ENCODE measurements at places on chromosomes 11 and 22.

DNA sequence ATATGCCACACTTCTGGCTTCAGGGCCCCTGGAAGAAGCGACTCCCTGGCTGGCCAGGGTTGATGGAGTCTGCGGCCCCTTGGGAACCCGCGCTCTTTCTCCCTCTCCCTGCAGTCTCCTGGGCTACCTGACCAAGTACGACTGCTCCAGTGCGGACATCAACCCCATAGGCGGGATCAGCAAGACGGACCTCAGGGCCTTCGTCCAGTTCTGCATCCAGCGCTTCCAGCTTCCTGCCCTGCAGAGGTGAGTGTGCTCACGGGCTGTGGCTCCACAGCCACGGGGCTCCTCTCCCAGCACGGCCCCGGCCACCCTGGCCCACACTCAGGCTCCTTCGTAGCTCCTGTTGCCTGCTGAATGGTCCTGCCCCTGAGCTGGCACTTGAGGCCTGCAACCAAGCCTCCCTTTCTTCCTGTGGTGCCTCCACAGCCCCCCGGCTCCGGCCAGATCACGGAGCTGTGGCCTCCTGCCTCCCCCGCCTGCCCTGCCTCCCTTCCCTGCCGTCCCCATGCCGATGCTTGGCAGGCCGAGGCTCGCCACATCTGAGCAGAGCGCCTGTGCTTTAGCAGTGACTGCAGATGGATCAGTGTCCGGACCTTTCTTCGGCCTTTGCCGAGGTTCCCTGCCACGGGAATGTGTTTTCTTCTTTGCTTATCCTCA is 36.2 kb upstream of the KRTAP5-7 start:
- DNase-seq, result no peak

DNA sequence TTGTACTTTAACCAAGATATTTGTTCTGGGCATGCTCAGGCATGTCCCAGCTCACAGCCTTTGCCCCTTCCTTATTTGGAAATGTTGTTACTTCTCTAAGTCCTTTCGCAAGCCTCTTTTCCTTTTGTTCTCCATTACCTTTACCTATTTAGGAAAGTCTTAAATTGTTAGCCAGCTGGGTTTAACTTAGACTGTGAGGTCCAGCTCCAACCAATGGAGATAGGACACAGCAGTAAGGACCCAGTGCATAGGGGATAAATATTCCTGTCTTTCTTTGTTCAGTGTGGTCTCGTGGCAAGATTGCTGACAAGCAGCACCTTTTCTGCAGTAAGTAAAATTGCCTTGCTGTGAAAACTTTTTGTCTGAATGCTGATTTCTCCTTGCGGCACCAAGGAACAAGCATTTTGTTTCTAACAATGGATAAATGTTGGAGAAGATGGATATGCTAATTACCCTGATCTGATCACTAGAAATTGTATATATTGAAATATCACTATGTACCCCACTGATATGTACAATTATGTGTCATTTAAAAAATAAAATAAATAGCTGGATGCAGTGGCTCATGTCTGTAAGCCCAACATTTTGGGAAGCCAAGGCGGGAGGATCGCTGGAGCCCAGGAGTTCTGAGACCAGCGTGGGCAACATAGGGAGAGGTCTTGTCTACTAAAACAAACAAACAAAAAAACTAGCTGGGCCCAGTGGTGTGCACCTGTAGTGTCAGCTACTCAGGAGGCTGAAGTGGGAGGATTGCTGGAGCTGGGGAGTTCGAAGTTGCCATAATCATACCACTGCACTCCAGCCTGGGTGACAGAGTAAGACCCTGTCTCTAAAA is 31.9 kb upstream of the FTH1 start:
- DNase-seq, result no peak

- DNase-seq, result no peak
Observed at GRCh38 chr22:44205516-44206329, 25.0 kb downstream of the PARVG start.

GRCh38 chr22:44738347-44738715 is 14.0 kb upstream of the ARHGAP8 start:
- DNase-seq, result no peak

- DNase-seq, result no peak
Observed at GRCh38 chr11:111601636-111601978, 642 bp upstream of the SIK2 start.

GRCh38 chr11:20388096-20389055 is 860 bp downstream of the PRMT3 start:
- no peak for DNase-seq

- no peak for DNase-seq
Observed at GRCh38 chr11:31509051-31509428, 382 bp downstream of the IMMP1L start.

- no peak for DNase-seq
Observed at GRCh38 chr11:107275632-107276031, 182.0 kb downstream of the CWF19L2 start.

GRCh38 chr22:19981171-19981960 is 35.3 kb downstream of the ARVCF start:
- no peak for DNase-seq

- no peak for DNase-seq
Observed at GRCh38 chr11:70352100-70352499, 46.2 kb upstream of the CTTN start.

GRCh38 chr11:27231530-27231929 is 131.5 kb downstream of the CCDC34 start:
- DNase-seq, result no peak

- DNase-seq, result no peak
Observed at GRCh38 chr11:36394926-36395325, 98.8 kb downstream of the PRR5L start.

- no peak for DNase-seq
Observed at GRCh38 chr22:46823654-46824053, 61.2 kb downstream of the TBC1D22A start.

DNA sequence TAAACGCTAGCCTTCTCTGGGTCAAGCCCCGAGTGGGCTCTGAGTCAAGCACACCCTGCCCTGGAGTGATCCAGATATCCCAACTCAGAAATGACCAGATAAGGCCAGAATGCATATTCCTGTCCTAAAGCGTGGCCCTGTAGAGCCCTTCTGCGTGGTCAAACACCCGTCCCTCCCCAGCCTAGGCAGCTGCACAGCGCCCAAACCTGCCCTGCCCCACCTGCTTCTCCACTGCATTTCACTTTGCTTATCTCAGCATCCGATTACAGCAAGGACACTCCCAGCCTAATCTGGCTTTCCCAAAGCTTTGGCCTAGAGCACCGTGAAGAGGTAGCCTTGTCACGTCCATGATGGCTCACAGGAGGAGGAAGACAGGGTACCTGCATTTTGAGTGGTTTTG is 11.9 kb upstream of the TMPRSS4 start:
- DNase-seq, result no peak

GRCh38 chr11:78504181-78504580 is 70.5 kb downstream of the NARS2 start:
- no peak for DNase-seq

DNA sequence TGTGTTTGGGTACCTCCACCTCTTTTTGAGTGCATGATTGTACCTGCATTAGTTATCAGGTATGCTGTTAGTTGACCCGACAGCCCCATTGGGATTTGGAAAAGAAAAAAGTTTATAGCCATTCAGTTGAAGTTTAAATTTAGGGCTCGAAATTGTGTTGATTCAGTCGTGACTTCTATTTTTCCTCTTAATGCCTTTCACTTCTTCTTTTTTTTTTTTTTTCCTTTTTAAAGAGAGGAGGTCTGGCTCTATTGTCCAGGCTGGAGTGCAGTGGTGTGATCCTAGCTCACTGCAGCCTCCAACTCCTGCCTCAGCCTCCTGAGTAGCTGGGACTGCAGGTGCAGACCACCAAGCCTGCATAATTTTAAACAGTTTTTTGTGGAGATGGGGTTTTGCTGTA is 2.3 kb downstream of the STT3A start:
- no peak for DNase-seq

DNA sequence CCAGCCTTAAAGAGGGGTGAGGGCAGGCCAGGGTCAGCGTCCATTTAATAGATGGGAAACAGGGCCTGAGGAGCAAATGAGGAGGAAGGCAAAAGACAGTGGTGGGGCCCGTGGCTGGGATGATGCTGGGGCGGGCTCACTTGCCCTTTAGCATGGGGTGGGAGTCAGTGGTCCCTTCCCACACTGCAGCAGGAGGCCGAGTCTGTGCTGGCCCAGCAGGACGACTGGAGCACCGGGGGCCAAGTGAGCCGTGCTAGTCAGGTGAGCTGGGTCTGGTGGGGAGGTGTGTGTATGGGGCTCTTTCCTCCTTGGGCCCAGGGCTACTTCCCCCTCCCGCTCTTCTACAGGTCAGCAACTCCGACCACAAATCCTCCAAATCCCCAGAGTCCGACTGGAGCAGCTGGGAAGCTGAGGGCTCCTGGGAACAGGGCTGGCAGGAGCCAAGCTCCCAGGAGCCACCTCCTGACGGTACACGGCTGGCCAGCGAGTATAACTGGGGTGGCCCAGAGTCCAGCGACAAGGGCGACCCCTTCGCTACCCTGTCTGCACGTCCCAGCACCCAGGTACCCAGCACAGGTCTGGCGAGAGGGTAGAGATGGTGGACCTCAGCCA is 12.8 kb downstream of the SCYL1 start:
- no peak for DNase-seq

DNA sequence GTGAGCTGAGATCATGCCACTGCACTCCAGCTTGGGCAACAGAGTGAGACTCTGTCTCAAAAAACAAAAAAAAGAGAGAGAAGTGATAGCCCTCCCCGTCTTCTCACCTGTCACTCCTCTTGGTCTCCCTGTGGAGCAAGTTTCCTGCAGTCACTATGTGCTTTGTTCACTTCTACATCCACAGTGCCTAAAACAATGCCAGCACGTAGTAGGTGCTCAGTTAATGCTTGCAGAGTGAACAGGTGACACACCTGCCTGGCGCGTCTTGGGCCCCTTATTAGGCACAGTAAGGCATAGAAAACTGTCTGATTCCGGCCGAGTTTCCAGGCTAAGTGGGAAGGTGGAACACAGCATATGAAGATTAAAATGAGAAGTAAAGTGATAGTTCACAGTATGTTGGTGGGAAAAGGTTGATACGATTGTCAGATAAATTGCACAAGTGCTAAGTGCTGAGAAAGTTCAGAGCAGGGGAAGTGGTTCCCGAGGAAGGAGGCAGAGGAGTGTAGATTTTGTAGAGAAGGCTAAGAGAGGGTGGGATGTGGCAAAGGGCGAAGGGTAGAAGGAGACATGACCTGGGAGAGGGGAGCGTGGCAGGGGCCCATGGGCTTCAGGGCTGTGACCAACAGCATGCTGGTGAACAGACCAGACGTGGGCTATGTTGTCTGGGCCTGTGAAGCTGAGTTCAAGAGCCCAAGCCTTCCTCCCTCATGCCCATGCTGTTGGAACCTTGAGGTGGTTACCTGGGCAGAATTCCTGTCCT is 41.9 kb downstream of the BCR start:
- DNase-seq, result no peak

- no peak for DNase-seq
Observed at GRCh38 chr22:30310881-30311771, 15.6 kb downstream of the TBC1D10A start.

GRCh38 chr11:134863294-134863693 is 451.3 kb upstream of the B3GAT1 start:
- no peak for DNase-seq

DNA sequence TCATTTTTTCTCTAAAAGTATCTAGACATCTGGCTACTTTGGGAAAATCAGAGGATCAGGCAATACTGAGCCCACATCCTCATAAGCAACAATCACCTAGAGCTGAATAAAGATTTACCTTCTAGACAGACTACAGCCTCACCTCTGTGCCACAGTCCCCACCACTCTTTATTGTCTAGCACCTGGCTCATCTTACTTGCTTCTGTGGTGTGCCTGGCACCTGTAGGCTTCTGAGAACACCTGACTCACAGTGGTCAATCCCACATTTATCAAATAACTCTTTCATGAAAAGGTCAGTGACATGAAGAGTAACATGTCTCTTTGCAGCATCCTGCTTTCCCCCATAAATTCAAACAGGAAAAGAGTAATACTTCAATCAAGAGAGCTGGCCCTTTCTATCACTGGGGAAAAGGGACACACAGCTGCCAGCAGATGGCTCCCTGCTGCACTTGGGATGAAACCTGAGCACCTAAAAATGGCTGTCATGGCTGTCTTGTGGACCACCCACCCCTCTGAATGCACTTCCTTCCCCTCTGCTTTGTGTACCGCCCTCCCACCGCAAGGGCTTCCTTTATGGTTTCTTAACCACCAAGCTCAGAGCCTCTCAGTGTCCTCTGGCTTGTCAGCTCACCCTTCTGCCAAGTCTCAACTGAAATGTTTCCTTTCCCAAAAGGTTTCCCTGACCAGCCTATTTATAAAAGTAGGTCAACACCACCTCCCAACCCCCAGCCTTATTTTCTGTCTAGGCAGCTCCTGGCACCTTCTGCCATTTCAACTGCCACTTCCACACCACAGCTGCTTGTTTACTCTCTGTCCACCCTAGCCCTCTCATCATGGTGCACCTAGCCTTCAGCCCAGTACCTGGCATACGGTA is 9.3 kb downstream of the TFIP11 start:
- DNase-seq, result no peak

GRCh38 chr11:13343067-13343466 is 65.5 kb downstream of the BMAL1 start:
- DNase-seq, result no peak

GRCh38 chr11:124113890-124114289 is 1.4 kb upstream of the VWA5A start:
- DNase-seq, result no peak

GRCh38 chr11:61730240-61730994 is 22.0 kb upstream of the MYRF start:
- no peak for DNase-seq

DNA sequence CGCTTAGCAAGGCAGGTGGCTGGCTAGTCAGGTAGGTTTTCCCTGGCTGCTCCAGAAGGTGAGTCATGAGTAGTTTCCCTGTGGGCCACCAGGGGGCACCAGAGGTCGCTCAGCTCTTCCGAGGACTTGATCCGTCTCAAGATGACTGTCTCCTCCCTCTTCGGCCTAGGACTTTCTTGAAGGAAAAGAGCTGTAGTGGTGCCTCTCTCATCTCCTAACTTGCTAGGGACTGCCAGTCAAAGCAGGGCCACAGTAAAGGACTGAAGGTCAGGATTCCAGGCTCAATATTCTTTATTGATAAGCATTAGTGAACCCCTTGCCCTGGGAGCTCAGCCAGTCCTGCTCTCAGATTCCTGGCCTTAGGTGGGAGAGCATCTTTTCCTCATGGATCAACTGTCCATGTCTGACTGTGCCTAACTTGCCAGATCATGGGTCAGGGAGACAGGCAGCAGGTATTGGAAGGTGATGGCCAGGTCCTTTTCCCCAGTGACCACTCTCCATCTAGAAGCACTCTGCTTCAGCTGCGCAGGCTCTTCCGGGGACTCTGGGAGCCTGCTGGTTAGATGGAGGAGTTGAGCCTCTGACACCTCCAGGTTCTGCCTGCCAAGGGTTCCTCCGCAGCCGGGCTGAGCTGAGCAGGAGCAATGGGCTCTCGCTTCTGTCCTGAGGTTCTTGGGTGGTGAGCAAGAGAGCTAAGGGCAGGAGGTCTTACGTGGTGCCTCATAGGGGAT is 1.9 kb downstream of the POLD4 start:
- DNase-seq, result no peak

All from forelimb muscle (tissue), 1 donor.